HFFc6 (cell line): ENCODE measurements at places on chromosomes 3 and 15. TPM values are rescaled to one million over a fixed set of nuclear protein-coding genes. Genes with fewer than 3 reads are reported as not detected.

- DNase-seq: no peak
These were observed 171.2 kb downstream of the KLF13 start for GRCh38 chr15:31497838-31498237.

GRCh38 chr15:38879909-38880471, 315.4 kb upstream of the RASGRP1 start:
- peak; percentile 35 for DNase-seq

- DNase-seq: peak; percentile 95
These were observed 65.6 kb upstream of the CTXND1 start for GRCh38 chr15:80317389-80318182.

- peak; percentile 71 for DNase-seq
These were observed 585.8 kb downstream of the NLGN1 start for GRCh38 chr3:173983343-173983742.

GRCh38 chr3:110624576-110624975, 447.0 kb upstream of the NECTIN3 start:
- no peak for DNase-seq

GRCh38 chr3:128390867-128391266, 75.8 kb downstream of the DNAJB8 start:
- DNase-seq: no peak

GRCh38 chr15:58597943-58598828, 151.3 kb downstream of the ADAM10 start:
- DNase-seq: no peak

The MAPKBP1 gene
- 18.0 to 21.1 TPM (median 18.6 TPM) in 3 replicates for total RNA-seq

The ADPRH gene
- 0.11 to 1.5 TPM (median 1.3 TPM) in 3 replicates for total RNA-seq

The SLC12A8 gene
- 2.1 to 3.9 TPM (median 2.5 TPM) in 3 replicates for total RNA-seq
